D721Med (cell line): ENCODE measurements at places on chromosomes 7 and 10.

DNA sequence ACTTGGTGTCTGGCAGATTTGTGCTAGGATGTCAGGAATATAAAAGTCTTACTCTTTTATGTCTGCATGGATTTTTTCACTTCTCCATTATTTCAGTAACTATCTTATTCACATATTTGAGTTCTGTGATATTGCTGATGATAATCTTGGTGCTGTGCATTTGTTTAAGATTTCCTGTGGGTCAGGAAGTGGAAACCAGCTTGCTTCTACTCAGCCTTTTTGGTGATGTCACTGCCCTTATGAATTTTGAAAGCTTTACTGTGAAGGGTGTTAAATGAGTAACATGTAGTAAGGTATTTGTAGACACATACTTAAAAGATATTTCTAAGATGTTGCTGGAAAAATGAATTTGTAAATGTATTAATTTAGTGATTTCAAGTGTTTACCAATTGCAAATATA lies 69.5 kb upstream of the VOPP1 start:
- no peak for DNase-seq

- no peak for DNase-seq
Measured at GRCh38 chr7:157089100-157089610, 49.6 kb upstream of the UBE3C start.

- no peak for DNase-seq
Measured at GRCh38 chr10:73576890-73577591, 14.1 kb downstream of the USP54 start.

DNA sequence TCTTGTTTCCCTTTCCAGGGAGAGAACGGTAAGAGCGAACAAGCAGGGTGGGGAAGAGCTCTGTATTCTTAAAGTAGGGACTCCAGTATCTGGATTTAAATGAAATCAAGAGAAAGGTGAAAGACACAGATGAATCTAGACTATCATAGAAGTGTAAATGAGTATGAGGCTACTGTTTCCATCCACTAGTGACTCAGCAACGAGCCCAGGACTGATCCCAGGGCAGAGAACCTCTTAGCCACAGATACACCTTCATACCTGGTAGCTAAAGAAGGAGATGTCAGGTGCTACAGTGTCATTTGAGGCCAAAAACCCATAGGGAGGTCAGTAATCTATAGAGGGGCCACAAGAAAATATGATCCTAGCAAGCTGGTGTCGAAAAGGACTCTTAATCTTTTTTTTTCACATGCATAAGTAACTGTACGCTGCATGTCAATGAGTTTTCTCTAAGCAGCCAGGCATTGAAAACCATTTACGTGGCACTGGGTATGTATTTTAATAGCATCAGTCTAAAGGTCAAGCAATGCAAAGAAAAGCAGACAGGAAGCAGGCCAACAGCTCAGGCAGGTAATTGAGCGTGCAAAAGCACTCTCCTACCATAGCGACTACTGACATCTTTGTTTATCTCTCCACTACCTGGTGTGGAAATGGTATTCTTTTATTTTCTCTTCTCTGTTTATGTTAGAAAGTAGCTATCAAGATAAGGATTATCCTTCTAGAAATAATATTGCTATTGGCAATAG lies 91.5 kb upstream of the EGR2 start:
- DNase-seq: no peak

GRCh38 chr7:101597941-101598340 lies 31.2 kb downstream of the MYL10 start:
- no peak for DNase-seq

GRCh38 chr10:3528271-3528670 lies 256.7 kb downstream of the KLF6 start:
- DNase-seq: no peak

DNA sequence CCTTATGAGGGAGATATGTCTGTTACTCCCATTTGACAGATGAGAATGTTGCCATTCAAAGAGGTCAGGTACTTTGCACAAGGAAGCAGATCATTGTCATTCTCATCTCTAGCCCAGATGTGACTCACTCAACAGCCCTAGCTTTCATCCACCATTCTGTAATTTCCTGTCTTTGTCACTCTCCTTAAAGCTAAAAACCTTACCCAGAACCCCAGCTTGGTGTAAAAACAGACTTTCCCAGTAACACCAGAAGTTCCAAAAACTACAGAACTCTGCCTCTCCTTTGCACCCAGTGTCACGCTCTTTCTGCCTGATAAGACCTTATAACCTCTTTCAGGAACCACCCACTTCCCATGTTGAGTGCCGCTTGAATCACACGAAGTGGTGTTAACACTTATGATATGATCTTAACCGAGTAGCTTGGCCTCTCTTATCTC lies 89.1 kb upstream of the SP4 start:
- DNase-seq: no peak

- DNase-seq: no peak
Measured at GRCh38 chr7:148793590-148793989, 90.5 kb downstream of the EZH2 start.

DNA sequence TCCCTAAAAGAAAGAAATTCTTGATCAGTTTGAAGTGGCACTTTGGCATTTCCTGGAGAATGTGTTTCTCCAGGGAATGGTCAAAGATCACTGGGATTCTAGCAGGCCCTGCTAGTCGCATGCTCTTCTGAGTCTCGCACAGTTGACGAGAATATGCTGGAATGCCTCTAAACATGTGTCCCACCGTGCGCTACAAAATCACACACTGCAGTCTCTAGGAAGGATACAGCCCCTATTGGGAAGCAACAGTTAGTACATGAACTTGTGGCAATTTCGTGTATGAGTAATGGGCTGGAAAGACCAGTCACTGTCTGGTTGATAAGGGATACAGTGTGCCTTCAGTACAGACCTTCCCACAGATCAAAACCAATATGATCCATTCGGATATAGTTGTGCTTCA lies 257.9 kb downstream of the PRPF18 start:
- no peak for DNase-seq

- DNase-seq: no peak
Measured at GRCh38 chr7:51070151-51070550, 246.5 kb downstream of the COBL start.

DNA sequence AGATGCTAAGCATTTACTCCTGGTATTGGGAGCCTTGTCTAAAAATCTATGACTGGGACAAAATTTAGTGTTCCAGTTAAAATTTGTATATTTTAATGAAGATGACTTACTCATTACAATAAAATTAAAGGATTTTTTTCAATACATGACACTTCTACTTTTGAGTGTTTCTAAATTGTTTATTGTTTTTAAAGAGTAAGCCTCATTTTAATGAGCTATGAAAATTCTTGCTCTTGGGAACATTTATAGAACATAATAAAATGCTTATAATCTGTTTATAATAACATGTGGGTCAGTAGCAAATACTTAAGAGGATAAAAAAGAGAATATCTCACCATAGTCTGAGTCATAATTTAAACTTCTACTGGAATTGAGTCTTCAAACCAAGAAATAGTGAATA lies 149.5 kb downstream of the PLCE1 start:
- no peak for DNase-seq

DNA sequence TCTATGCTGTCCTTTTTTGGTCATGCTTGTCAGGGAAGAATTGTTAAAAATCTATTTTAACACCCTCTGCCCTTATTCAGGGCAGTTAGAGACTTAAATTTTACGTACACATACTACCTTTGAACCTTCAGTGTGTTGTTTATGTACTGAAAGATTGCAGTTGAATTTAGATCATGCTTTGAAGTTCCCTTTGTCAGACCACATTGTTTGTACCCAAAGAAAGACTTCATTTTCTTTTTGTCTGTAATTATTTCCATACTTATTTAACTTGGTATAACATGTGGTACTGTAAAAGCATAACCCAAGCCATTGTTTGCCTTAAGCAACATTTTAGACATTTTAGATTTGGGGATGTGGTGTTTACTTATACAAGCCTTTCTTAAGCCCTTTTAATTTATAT lies 96.1 kb downstream of the MMRN2 start:
- DNase-seq: no peak

- no peak for DNase-seq
Measured at GRCh38 chr7:120344276-120344675, 71.3 kb downstream of the KCND2 start.

GRCh38 chr7:129525225-129525862 lies 23.0 kb downstream of the SMKR1 start:
- DNase-seq: no peak

GRCh38 chr10:105797234-105797890 lies 1156.3 kb downstream of the SORCS3 start:
- no peak for DNase-seq

GRCh38 chr7:31340603-31341002 lies at the start of gene NEUROD6:
Gene NEUROD6 (minus strand): TSS chr7:31340726. CDS start chr7:31339268, 1,458 bp downstream.
- DNase-seq: no peak

GRCh38 chr7:13179775-13180523 lies 492.5 kb downstream of the ARL4A start:
- DNase-seq: no peak

DNA sequence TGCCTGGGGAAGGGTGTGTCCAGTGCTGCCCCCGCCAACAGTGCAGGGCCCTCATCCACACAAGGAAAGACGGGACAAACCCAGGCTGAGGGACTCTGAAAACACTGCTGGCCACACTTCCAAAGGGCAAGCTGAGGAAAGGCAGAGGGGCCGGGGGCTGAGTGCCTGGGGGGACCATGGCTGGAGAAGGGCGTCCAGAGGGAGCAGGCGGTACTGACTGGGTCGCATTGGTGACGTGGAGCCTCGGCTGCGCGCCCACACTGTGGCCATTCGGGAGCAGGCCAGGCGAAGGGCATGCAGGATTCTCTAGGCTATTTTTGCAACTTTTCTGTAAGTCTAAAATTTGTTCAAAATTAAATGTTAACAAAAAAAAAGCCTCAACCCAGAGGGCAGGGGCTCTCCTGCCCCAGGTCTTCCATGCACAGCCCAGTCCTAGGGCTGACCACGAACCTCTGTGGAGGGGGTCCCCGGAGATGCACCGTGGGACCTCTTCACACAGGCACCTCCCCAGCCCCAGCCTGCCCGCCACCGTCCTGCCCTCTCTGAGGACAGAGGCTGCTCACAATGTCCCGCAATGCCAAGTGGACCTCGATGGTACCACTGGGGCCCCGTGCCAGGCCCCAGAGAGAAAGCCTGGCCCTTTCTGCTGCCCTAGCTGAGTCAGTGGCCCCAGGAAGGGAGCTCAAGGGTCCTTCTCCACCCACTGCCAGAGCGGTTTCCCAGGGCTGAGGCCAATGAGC lies 10.4 kb downstream of the ADAM8 start:
- DNase-seq: no peak

DNA sequence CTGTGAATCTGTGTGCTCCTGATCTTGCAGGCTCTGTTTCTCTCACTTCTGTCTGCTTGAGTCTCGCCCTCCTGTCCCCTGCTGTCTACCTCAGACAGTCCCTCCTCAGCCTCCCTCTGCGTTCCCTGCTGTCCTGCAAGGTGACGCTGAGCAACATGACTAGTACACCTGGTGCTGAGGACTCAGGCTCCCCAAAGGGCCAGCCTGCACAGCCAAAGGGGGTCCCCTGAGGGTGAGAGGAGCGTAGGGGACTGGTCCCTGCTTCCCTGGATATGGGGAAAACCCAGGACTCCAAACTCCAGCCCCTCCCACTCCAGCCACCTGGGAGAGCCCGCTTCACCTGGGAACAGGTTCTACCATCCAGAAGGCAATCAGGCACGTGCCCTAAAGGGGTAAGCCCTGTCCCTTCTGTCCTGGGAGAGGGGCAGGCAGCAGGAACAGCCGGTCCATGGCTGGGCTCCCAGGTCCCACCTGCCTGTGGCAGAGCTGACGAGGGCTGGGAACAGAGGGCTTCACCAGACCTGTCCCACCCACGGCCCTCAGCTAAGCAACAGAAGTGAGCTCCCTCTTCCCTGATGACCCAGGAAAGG lies 156.5 kb downstream of the UBE2H start:
- no peak for DNase-seq

DNA sequence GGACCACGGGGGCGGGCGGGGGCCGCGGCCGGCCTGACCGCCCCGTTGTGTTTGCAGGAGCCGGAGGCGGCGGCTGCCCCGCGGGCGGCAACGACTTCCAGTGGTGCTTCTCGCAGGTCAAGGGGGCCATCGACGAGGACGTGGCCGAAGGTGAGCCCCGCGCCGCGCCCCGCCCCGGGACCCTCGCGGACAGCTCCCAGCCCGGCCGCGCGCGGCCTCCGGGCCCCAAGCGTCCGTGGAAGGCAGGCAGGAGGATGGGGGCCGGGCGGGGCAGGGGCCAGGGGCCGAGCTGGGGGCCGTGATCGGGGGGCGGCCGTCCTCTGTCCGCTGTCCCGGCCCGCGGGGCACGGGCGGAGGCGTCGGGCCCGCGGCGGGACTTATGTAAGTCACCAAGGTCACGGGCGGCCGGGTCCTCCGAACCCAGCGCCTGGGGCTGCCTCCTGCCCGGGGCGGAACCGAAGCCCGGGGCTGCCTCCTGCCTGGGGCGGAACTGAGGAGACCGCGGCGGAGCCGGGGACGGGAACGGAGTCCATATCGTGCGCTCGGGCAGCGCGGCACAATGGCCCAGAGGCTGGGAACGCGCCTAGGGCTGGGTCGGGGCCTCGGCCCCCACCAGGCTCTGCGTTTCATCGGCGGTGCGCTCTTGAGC lies 497 bp downstream of the PPP2R2D start:
- no peak for DNase-seq

- DNase-seq: no peak
Measured at GRCh38 chr7:115410972-115411686, 489.2 kb downstream of the MDFIC start.

DNA sequence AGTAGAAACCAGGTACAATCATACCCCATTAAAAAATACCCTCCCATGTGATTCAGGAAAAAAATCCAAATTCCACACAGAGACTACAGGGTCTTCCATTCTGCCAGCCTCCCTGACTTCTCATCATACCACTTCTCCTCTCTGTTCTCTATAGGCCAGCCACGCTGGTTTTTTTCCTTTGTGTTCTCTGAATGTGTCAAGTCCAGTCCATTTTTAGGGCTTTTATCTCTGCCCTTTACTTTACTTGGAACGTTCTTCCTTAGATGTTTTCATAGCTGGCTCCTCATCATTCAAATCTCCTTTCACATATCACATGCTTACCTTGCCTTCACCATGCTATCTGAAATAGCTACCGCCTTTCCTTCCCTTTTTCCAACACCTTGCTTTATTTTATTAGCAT lies 597.6 kb downstream of the PHTF2 start:
- no peak for DNase-seq

DNA sequence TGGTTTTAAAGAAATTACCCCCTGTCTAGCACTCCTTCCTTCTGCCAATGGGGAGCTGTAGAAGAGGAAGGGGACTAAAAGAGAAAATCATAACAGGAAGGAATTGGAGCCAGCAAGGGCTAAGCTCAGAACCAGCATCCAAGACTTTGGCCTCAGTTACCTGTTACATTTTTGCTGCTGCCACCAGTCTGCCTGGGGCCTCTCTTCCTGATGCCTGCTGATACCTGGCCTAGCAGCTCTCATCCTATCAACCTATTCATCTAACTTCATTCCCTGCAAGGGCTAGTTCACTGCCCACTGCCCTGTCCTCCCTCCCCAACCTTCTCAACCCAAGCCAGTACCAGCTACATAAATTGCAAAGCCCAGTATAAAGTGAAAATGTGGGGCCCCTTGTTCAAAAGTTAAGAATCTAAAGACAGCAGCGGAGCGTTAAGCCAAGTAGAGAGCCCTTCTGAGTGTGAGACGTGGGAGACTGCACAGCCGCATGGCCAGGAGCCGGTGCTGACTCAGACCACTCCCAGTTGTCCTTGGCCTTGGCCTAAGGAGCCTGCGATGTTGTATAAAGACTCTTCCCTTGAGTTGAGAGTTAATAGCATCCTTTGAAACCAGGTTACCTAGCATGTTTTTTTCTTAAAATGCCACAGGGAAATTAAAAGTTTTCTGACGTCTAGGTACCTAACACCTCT lies 13.2 kb upstream of the AOC1 start:
- no peak for DNase-seq
